ENCODE measurements at places on chromosomes 1 and 21. TPM values are rescaled to one million over a fixed set of nuclear protein-coding genes. Genes with fewer than 3 reads are reported as not detected.
A peak's percentile ranks its signal among the peaks of the same experiment; 100 is the strongest.

The PHLDA3 gene
- total RNA-seq: 23.5 TPM

- H3K27ac ChIP-seq: no peak overlapping the region
- peaks cover 10% of the 10 kb centered on the region for H3K27me3 ChIP-seq
- peaks cover 3% of the 10 kb centered on the region for H3K36me3 ChIP-seq
- no peak overlapping the region for H3K4me3 ChIP-seq
- no peak for DNase-seq
These were observed 4.6 kb upstream of the NKAIN1 start for GRCh38 chr1:31244326-31244725.

The IL10 gene
- total RNA-seq: not detected

The TCHH gene
- total RNA-seq: 0.12 TPM

The TAL1 gene
- not detected for total RNA-seq

GRCh38 chr1:117919376-117919775 lies 10.0 kb downstream of the GDAP2 start:
- H3K4me1 ChIP-seq: no peaks in the 10 kb centered on the region
- H3K27me3 ChIP-seq: no peaks in the 10 kb centered on the region
- peaks cover 33% of the 10 kb centered on the region for H3K36me3 ChIP-seq
- DNase-seq: no peak
- no peak overlapping the region for H3K27ac ChIP-seq

GRCh38 chr1:119611701-119612113 lies 36.4 kb downstream of the ZNF697 start:
- no peak overlapping the region for H3K27ac ChIP-seq
- no peak overlapping the region for H3K4me3 ChIP-seq
- peak; percentile 83 for DNase-seq
- H3K4me1 ChIP-seq: no peaks in the 10 kb centered on the region
- H3K36me3 ChIP-seq: no peaks in the 10 kb centered on the region

Data from activated CD8-positive, alpha-beta memory T cell treated with anti-CD3 and anti-CD28 coated beads, Interleukin-2, amount 10 ng/mL, durations not matched to agents 7 days and 5 days (primary cell).